Activated T-cell treated with anti-CD3 and anti-CD28 coated beads, Interleukin-2, amount 50 U/mL, for 24 hours (primary cell): ENCODE measurements at places on chromosomes 1 and 21.

DNA sequence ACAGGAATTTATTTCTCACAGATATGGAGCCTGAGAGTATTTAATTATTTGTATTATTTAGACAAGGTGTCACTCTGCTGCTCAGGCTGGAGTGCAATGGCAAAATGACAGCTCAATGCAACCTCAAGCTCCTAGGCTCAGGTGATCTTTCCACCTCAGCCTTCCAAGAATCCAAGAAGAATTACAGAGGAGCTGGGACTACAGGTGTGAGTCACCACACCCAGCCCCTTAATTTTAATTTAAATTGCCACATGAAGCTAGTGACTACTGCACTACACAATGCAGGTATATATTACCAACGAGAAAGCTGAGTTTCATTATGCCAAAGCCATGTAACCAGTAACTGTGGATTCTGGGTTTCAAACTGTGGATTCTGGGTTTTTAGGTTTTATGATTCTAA, 2.1 kb downstream of the KHDC4 start:
- no peak for DNase-seq

DNA sequence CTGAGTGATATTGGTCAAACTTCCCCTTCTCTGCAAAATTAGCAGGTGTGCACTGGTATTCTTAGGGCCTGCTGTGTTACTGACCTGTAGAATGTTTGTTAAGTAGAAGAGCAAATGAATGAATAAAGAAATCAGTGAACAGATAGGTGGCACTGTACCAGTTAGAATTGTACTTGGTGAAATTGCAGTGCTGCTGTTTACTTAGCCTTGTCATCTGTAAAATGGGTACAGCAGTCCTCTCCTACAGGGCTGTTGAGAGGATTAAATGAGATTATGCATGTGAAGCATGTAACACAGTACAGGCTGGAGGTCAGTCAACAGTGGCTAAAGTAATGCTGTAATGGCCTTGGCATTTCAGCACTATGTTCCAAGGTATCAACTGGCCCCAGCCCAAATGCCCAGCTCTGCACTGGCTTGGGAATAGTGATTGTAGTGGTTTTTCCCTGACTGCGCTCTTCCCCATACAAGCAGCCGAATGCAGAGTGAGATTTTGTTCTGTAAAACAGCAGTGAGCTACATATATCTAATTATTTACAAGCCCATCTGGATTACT, 10.5 kb downstream of the VANGL1 start:
- no peak for DNase-seq

DNA sequence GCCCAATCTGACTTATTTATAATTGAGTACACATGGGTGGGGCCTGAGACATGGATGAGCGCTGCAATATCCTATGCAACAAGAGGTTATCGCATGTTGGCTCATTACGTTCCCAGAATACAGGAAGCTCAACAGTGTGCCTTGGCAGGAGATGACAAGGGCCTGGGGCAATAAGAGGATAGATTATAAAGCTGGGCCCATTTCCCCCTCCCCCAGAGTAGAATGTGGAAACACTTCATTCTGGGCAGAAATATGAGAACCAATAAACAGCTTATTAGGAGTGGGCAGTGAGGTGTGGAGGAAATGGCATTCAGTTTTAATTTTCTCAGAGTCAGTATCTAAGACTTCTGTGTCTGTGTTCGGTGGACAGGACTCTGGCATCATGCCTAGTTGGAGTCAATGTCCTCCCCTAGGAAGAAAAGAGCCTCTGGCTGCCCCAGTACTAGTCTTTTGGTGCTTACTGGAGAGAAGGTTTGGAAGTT, 92.8 kb downstream of the PIK3R3 start:
- no peak for DNase-seq

- DNase-seq = no peak
These were observed 1.7 kb downstream of the BACE2 start for GRCh38 chr21:41169701-41170100.

DNA sequence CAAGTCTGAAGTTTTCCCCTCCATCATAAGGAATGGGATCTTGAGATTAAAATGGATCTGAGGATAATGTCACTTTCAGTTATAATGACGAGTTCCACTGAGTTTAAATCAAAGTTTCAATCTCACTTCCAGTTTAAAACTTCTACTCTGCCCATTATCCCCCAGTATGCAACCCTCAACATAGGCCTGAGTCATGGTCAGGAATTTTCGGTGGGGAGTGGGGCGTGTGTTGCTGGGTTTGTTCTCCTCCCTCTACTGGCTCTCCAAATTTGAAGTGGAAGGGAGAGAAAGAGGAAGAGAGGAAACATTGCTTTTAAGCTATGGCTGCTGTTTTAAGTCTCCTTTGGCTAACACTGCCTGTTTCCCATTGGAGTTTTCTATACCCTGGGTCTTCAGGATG, 152.9 kb downstream of the TM2D1 start:
- DNase-seq = no peak

GRCh38 chr1:244712669-244713068, 59.7 kb downstream of the DESI2 start:
- no peak for DNase-seq

GRCh38 chr1:167173516-167174184, 47.0 kb upstream of the POU2F1 start:
- no peak for DNase-seq

DNA sequence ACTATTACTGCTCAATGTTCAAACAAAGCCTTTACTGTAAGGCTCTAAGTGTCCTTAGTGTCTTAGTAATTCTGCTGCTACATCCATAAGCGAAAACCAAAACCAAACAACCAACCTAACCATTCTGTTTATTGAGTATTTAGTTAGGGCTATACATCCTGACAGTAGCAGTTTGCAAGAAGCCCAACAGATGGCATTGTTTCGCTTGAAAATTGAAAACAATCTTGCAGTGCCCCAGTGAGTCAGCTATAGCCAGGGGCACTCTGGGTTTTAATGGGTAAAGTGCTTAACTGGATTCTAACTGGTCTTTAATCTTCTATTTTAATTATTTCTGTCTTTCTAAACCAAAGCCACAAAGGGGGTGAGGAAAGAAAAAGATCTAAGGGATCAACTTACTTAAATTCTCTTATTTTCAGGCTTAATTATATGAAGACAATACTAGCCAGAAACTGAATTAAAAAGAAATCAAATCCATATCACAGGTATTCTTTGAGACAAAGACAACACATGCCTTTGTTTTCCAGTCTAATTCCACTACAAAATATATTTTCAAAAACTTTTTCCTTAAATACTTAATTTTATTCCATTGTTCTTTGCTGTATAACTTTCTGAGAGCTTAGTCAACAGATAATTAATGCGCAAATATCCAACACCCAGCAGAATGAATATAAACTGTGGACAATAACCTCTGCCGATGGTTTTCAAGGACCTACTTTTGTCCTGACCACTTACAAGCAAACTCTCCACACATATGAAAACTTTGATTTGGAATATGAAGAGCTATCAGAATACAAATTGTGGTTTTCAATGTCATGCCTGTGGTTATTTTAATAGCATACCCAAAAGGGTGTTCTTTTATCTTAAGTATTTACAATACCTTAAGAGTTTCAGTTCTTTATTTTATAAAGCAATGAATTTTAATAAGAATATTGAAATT, 15.2 kb downstream of the POGZ start:
- DNase-seq = peak; percentile 53

GRCh38 chr1:55402142-55402541, 187.0 kb upstream of the USP24 start:
- DNase-seq = no peak

DNA sequence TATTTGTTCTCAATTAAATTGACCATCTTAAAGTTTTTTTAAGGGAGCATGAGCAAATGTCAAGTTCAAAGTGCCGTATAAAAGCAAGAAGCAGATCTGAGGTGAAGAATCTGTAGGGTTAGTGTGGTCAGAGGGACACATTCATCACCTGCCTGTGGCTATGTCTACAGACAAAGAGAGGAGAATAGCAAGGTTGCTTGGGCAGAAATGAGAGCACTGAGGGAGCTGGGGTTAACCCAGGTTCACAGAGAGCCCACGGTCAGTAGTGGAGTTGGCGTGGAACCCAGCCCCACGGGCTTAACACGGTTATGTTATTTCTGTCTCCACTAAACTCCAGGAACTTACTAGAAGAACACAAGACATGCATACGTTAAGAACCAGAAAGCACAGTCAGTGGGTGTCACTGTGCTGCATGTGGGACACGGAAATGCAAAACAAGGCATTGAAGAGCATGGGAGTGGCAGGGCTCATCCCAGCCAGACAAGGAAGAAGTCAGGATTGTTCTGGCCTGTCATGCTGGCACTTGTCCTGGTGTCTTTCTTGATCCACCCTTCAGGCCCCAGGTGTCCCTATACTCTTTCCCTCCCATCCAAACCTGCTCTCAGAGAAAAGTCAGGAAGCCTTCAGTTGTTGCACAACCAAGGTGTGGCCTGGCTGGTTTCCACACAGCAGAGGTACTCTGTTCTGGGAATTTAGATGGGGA, 95.5 kb upstream of the IVNS1ABP start:
- DNase-seq = no peak

DNA sequence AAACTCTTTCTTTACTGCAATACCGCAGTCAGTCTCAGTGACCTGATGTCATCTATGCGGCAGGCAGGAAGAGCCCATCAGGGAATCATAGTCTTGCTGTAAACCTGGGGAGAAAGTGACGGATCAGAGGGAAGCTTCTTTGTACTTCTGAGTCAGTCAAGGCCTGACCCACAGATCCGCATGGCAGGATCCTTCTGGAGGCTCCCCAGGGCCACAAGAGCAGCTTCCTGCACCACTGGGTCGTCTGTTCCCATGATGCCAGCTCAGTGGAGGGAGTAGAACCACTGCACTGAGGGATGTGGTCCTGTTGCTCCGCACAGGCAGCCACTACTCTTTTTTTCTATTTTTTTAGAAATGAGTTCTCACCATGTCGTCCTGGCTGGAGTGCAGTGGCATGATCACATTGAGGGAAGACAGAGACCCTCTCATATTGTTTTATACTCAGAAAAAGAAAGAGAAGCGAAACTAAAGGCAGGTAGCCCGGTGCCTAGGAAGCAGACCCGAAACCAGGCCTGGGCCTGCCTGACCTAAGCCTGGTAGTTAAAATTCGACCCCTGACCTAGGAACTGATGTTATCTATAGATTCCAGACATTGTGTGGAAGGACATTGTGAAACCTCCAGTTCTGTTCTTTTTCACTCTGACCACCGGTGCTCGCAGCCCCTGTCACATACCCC, 6.3 kb upstream of the ERVH48-1 start:
- no peak for DNase-seq

DNA sequence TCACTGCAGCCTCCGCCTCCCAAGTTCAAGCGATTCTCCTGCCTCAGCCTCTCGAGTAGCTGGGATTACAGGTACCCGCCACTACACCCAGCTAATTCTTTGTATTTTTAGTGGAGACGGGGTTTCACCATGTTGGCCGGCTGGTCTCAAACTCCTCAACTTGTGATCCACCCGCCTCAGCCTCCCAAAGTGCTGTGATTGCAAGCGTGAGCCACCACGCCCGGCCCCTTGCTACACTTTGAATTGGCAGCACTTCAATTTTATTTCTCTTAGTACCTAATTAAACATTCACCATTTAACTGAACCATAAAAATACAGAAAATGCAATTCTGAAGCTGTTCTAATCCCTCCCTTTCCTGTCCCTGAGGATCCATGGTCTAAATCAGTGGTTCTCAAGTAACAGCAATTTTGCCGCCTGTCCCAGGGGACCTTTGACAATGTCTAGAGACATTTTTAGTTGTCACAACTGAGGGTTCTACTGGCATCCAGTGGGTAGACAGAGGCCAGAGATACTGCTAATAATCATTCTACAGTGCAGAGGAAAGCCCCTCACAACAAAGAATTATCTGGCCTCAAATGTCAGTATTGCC, 4.3 kb upstream of the BCL2L15 start:
- DNase-seq = no peak

DNA sequence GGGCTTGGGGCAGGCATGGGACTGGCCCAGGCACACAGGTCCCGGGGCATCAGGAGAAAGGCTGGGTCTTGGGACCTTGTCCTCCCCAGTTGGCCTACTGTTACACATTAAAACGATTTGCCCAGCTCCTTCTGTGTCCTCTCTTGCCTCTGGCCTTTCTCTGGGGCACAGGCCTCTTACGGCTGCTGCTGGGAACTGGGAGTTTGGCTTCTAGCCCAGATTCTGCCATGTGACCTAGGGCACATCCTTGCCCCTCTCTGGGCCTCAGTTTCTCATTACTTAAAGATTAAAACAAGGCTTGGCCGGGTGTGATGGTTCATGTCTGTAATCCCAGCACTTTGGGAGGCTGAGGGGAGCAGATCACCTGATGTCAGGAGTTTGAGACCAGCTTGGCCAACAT, 14.0 kb downstream of the KDF1 start:
- no peak for DNase-seq

DNA sequence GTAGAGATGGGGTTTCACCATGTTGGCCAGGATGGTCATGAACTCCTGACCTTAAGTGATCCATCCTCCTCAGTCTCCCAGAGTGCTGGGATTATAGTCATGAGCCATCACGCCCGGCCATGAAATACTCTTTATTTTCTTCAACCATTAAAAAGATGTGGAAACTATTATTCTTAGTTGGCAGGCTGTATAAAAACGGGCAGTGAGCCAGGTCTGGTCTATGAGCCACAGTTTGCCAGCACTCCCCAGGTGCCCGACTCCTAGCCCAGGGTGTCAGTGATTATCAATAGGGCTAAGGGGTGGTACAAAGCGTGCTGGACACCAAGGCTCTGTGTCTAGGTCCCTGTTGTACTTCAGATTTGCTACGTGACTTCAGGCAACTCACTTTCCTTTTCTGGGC, 3.7 kb upstream of the TMEM61 start:
- no peak for DNase-seq

DNA sequence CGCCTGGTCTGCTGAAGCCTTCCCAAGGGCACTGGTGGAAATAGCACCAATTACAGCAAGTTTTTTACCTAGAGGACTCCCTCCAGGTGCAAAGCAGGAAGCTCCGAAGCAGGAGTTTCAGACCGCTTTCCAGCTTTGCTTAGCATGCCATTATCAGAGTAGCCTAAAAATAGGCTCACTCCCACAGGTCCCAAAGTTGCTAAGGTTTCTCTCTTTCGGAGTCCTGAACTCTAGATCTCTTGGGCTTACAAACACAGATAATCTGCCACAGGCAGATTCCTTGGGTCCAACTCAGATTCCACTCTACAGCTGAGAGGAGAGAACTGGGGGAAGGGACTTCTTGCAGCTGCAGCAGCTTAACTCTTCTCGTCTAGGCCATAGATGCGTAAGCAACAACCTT, 22.5 kb downstream of the ZMYND12 start:
- no peak for DNase-seq

DNA sequence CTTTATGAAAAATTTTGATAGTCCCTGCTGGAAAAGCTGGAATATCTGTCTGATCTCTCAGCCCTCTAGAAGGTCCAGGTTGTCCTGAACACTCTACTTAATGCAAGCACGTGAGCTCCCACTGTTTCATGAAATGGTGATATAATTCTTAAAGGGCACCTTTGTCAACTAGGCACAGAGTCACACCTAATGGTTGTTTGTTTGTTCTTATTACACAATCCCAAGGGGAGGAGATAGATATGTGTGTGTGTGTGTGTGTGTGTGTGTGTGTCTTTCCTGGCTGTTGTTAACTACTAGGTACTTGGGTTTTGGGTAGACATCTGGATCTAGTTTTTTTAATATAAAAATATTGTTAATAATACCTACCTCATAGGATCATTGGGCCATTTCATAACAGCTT, 63.9 kb downstream of the GRIK1 start:
- no peak for DNase-seq
